ENCODE measurements at places on chromosomes 5 and 9.

GRCh38 chr5:40485021-40485998 is 194.4 kb upstream of the PTGER4 start:
- DNase-seq, result no peak

DNA sequence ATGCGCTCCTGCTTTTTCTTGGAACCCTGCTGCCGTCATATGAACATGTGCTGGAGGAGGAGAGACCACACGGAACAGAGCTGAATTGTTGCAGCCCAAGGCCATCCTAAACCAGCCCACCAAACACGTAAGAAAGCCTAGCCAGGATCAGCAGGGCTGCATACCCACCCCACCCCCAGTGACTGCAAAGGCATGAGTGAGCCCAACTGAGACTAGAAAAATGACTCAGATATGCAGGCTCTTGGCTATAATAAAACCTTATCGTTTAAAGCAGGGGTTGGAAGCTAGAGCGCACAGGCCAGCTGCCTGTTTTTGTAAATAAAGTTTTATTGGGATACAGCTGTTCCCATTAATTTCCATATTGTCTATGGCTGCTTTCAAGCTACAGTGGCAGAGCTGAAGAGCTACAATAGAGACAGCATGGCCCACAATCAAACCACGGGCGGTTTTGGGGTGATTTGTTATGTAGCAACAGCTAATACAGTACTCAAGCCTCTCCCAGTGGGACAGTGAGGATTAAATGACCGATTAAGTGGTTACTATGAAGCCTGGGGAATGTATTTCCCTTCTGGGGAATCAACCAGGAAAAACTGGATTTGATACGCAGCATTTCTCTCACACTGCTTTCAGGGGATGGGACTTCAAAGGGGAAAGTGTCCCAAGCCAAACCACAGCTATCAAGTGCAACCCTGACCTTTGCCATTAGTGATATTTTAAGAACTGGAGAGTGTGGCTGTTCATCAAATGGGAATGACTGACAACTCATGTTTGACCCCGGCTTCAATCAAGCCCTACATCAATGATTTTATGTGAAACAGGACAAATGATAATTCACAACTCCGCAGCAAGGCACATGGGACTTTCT is 6.3 kb downstream of the SHB start:
- no peak for DNase-seq

- no peak for DNase-seq
Observed at GRCh38 chr5:35115920-35116319, 68.2 kb upstream of the AGXT2 start.

DNA sequence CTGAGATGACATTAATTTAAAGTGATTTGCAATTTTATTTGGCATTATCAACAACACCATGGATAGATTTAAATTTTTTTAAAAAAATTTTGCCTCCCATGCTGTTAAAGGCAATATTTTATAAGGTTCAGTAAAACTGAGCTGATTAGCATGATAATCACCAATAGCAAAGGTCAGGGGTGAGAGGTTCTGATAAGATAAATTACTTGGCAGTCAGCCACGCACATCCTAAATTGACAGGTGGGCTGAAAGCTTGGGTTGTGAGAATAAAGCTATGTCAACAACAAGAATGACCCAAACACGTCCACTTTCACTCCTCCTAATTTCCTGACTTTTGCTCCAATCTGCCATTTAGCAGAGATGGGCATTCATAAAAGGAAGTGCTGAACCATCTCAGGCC is 127.1 kb downstream of the LHFPL2 start:
- DNase-seq, result no peak

- DNase-seq, result no peak
Observed at GRCh38 chr5:74685979-74686631, 1.1 kb downstream of the HEXB start.

- peak; percentile 71 for DNase-seq
Observed at GRCh38 chr5:165209101-165209727, 1703.8 kb downstream of the MAT2B start.

DNA sequence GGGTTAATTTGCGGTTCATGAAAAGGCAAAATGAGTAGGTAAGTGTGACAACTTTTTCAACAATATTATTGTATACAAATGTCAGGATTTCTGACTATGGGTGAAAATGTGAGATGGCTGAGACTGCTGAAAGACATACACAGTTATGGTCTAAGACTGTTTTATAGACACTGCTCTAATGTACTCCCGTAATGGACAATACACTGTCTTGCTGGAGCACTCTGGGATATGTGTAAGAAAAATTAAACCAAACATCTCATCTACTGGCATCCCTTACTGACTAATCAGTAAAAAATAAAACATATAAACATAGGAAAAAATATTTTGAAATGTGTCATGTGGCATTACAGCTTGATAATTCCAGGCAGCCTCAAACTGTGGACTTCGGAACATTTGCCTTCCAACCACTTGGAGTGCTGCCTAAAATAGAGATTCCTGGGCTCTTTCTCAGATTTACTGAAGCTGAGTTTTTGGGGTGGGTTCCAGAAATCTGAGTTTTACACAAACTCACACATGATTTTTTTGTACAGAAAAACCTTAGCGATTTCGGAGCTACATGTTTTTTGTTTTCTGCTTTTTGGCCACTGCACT is 233.9 kb upstream of the TBCA start:
- DNase-seq, result no peak

GRCh38 chr5:167953151-167953798 is 338.2 kb upstream of the WWC1 start:
- DNase-seq, result no peak

DNA sequence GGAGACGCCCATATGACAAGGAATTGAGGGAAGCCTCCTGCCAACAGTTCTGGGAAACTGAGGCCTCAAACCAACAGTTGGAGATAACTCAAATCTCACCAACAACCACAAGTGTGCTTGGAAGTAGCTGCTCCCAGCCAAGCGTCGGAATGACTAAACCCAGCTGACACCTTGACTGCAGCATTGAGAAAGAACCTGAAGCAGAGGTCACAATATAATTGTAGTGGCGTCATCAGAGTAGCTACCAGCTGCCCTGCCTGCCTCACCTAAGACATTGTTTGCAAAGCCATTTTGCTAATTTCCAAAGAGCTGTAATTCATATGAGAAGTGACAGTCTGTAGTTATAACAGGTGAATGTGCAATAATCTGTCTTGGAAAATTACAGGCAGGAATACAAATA is 40.8 kb upstream of the ANKRD31 start:
- DNase-seq, result no peak

GRCh38 chr5:160245506-160246086 is 16.3 kb downstream of the FABP6 start:
- no peak for DNase-seq

GRCh38 chr5:38048400-38048799 is 208.6 kb upstream of the GDNF start:
- DNase-seq, result no peak

- DNase-seq, result no peak
Observed at GRCh38 chr9:643966-644365, 197.5 kb upstream of the DMRT1 start.

DNA sequence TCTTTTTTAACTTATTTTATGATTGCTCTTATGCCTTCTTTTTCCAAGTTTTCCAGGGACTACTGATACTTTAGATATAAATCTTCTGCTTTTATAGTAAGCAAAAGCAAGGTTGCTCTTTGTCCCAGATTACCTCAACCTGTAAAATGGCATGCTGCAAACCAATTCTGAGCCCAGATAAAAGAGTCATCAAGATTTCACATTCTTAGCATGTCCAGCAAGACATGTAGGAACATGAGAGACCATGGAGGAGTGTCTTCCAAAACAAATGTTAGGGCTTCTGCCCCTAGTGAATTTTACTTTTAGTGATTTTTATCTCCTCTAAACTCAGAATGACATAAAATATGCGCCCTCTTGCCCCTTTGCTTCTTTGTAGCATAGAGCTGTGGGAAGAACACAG is 7.0 kb upstream of the CDC20B start:
- no peak for DNase-seq

GRCh38 chr9:126721564-126721981 is 83.3 kb upstream of the ZBTB43 start:
- DNase-seq, result no peak

- DNase-seq, result no peak
Observed at GRCh38 chr9:87620731-87621322, 105.1 kb upstream of the CTSL start.

GRCh38 chr9:106620866-106621265 is 242.1 kb upstream of the ZNF462 start:
- DNase-seq, result no peak

- no peak for DNase-seq
Observed at GRCh38 chr5:56908942-56909293, 478 bp upstream of the SETD9 start.

DNA sequence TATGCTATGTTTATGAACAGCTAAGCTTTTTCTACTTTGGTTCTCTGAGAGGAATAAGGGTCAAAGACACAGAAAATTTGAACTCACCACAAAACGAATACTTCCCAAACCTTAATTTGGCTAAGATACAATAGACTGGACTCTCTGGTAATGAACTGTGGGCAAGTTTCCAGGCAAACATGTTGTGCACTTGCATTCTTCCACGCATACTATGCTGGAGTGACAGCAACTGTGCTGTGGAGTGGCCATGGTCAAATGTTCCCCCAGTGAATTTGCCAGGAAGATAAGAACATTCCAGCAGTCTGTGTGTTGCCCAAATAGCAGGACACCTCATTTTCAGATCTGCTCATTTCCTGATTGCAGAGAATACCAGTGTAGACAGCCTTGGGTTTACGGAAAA is 275.3 kb upstream of the IL12B start:
- DNase-seq, result no peak

- no peak for DNase-seq
Observed at GRCh38 chr5:6886866-6887265, 173.6 kb downstream of the TENT4A start.

- no peak for DNase-seq
Observed at GRCh38 chr9:7844242-7844641, 44.7 kb upstream of the DMAC1 start.

Data from LNCaP clone FGC (cell line).